ENCODE measurements at places on chromosomes 4 and X.

- DNase-seq = no peak
Measured at GRCh38 chrX:38183596-38183995, 37.1 kb downstream of the SRPX start.

GRCh38 chr4:188439641-188440311 lies 300.5 kb downstream of the TRIML1 start:
- DNase-seq = no peak

DNA sequence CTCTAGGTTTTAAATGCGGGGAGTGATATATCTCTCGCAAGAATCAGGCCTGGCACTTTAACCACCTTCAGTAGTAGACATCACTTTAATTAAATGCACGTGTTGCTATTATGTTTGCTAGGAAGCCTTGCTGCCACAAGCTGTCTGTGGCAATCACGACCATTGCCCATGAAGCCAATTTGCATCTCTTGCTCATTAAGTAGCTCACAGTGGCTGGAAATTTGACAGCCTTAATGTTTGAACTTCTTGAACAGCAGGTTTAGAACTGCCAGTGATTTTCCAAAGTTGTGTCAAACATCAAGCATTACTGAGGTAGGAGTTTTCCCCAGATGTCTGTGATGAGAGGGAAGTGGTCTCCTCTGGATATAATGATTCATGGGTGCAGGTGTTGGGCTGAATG lies 642.3 kb upstream of the CPEB2 start:
- no peak for DNase-seq

DNA sequence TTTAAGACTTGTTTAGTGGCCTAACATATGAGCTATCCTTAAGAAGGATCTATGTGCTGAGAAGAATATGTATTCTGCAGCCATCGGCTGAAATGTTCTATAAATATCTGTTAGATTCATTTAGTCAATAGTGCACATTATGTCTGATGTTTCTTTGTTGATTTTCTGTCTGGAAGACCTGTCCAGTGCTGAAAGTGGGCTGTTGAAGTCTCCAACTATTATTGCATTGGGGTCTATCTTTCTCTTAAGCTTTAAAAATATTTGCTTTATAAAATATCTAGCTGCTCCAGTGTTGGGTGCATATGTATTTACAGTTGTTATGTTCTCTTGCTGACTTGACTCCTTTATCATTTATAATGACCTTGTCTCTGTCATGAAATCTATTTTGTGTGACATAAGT lies 9.4 kb upstream of the BLTP1 start:
- no peak for DNase-seq

DNA sequence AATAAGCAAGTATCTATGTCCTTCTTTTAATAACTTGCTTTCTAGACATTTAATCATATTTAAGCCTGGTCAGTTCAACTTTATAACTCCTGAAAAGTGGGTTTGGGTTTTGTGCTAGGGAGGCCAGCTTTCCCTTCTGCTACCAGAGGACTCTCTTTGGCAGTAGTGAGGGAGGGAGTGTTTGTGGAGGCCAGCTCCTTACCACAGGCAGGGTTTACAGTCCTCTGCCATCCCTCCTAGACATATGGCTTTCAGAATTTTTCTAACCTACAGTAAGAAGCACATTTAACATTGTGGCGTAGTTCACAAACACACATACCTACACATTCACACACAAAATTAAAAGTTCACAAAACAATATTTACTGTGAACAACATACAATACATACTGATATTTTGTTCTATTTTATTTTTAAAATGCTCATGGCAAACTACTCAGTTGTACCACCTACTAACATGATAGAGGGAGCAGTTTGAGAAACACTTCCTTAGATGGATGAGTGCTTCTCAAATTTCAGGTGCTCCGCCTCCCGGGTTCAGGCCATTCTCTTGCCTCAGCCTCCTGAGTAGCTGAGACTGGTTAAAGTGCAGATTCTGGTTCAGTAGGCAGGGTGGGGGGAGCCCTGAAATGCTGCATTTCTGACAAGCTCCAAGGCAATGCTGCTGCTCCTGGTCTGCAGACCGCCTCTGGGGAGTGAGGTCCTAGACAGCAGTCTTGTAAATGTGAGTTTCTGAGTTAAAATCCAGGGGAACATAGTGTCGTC lies 86.7 kb downstream of the PTTG2 start:
- no peak for DNase-seq

DNA sequence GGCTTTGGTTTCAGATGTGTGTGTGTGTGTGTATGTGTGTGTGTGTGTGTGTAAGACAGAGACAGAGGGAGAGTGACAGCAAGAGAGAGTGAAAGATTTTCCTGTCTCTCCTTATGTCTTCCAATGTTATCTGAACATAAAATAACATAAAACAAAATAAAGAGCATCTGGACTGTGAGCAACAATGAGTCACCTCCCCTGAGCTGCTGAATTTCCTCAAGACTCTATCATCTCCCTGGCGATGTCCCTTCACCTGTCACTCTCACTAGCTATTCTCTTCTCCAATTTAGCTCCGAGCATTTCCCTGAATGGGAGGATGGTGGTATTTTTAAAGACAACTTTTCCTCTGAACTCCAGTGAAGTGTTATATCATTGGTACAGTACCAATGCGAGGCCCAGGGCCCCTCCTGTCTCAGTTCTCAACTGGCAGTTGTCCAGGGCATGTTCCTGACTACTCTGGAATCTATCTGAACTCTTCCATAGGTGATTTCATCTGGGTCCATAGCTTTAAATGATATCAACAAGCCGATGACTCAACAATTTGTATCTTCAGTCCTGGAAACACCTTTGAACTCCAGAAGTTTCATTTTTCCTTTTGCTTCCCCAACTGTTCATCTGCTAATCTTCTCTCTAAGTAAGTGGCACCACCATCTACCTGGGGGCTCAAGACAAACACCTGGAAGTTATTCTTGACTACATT lies 195.0 kb upstream of the CLNK start:
- no peak for DNase-seq

DNA sequence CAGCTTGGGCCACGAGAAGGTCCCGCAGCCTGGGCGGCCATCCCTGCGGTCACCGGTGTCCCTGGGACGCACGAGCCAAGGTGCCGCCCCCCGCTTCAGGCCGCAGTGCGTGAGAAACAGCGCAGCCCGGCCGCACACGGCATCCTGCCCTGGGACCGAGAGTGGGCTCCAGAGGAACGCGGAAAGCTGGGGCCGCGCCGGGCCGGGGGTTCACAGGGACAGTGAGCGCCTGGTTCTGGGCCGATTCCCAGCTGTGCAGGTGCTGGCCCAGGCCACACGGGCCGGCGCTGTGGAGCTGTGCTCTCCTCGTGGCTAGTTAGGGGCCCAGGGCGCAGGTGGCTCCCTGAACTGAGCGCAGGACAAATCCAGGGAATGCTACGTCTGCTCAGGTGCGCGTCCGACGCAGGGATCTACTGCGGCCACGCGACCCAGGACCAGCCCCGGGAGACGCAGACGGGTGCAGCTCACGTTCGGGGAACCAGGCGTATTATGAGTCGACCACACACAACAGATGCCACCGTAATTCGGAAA lies 25.8 kb upstream of the GTPBP6 start:
- no peak for DNase-seq

GRCh38 chr4:26331380-26331950 lies 10.7 kb downstream of the RBPJ start:
- peak; percentile 43 for DNase-seq

- peak; percentile 43 for DNase-seq
Measured at GRCh38 chr4:82728301-82728700, 70.3 kb downstream of the SCD5 start.

DNA sequence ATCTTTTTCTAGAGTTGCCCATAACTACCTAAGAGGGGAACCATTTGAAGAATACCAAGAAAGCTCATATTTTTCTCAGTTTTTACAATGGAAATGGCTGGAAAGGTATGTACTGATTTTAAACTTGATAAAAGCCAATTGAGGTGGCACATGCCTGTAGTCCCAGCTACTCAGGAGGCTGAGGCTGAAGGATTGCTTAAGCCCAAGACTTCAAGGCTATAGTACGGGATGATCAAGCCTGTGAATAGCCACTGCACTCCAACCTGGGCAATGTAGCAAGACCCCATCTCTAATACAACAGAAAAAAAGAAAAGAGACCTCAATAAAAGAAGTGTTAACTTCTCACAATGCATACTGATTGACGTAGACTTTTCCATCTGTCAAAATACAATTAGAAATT lies 44.4 kb downstream of the GRK4 start:
- no peak for DNase-seq

DNA sequence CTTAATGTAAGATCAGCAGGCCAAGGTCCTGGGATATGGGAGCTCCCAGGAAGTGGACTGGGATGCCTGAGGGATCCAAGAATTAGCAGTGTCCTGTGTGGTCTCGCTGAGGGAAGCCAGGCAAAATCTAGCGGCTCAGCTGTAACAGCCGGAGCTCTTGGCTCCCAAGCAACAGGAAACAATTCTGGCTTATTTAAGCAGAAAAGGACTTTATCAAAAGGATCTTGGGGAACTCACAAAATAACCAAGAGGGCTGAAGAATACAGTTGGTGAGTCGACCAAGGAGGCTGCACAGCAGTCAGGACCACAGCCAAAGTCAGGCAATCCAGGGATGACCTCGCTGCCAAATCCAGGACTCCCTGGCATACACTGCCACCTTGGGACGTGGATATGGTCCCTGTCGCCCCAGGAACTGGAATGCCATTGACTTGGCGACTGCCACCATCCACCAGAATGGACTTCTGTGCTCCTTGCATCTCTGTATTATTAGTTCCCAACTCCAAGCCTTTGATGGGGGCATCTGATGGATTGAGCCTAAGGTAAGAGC lies 165.3 kb upstream of the BCOR start:
- DNase-seq = no peak

DNA sequence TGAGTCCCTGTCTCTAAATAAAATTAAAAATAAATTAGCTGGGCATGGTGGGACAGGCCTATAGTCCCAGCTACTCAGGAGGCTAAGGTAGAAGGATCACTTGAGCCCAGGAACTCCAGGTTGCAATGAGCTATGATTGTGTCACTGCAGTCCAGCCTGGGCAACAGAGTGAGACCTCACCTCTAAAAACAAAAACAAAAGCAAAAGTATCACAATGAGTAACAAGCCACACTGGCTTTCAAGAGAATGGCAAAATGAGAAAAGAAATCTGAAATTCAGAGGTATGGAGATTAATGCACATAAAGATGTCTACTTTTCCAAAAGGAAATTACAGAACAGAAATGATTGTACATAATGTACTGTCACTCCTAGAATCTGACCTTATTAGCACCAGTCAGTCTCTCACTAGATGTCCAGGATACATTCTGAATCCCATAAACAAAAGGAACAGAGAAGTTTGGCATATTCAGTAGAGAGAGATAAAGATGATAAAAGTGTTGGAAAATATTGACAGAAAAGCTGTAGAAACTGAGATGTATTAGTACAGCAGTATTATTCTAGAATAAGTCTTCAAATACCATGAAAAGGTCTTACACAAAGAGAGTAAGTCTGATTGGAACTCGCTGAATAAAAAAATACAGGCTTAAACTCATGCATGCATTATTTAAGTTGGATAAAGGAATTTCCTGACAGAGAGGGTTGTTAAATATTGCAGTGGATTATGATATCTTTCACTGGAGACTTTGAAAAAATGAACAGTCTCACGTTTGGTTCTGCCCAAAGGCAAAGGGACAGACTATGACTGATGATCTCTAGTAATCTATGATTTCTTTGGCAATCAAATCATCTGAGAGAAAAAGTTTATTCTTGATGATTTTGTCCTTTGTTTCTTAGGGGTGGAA lies 102.5 kb downstream of the SH3RF1 start:
- no peak for DNase-seq

- DNase-seq = no peak
Measured at GRCh38 chr4:186536285-186536684, 19.1 kb downstream of the MTNR1A start.

- no peak for DNase-seq
Measured at GRCh38 chrX:136039485-136039884, 54.2 kb downstream of the SLC9A6 start.

GRCh38 chrX:9310616-9311015 lies 154.2 kb upstream of the TBL1X start:
- DNase-seq = no peak
